ENCODE measurements at places on chromosomes 7 and 10.

DNA sequence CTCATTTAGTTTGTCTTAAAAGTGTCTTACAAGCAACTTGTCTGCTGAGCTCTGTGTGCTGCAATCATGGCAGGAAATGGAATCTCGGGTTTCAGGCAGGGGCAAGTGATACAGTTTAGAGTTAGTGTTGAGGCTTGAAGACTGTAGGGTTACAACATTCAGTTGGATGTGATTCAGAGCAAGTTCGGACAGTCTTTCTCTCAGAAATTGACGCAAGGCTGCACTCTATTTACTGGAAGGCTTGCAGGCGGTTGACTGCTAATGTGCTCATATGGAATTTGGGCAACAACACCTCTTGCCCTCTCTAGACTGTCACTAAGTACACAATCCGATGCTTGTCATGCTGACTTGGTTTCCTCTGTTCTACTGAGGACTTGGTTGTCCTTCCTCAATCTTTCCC, 161.7 kb upstream of the BMPER start:
- no peak for DNase-seq

GRCh38 chr10:43227911-43228782, 38.7 kb downstream of the RASGEF1A start:
- no peak for DNase-seq

DNA sequence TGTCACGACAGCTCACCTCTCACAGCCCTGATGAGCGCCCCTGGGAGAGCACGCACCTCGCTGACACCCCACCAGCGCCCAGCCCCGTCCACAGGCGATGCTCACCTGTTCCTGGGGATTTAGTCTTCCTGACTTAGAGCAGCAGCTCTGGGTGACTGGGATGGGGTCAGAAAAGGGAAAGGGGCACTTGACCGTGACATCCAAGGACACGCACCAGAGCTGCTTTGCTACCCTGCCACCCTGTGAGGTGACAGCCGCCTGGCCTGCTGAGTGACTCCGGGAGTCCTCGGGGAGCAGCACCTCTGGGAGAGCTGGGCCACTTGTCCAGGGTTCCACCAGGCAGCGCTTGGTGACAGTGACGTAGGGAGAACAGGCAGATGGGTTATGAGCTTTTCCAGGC, 148.2 kb downstream of the PRKAG2 start:
- no peak for DNase-seq

- no peak for DNase-seq
Measured at GRCh38 chr10:132545659-132546367, 8.2 kb downstream of the INPP5A start.

DNA sequence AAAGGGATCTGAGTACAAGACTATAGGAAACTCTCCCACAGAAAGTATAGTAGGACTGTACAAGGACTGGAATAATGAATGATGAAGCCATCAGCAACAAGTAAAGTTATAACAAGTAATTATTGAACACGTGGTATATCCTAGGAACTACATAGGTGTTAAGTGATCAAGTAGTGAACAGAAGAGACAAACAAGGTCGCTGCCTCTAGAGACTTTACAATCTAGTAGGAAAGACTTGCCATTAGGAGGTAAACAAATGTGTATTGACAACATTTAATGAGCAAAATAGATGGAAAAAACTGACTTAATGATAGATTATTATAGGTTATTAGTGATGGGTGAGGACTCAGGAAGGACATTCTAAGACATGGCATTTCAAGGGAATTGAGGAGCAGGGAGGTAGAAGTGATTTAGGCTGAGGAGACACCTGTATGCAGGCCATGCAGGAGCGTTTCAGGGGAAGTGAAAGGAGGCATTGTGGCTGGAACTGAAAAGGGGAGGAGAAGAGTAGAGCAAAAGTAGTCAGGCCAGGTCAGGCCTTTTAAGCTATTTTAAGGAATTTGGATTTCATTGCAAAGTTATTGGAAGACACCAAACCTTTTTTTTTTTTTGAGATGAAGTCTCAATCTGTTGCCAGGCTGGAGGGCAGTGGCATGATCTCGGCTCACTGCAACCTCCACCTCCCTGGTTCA, 8.5 kb upstream of the GLCCI1 start:
- DNase-seq, result no peak

DNA sequence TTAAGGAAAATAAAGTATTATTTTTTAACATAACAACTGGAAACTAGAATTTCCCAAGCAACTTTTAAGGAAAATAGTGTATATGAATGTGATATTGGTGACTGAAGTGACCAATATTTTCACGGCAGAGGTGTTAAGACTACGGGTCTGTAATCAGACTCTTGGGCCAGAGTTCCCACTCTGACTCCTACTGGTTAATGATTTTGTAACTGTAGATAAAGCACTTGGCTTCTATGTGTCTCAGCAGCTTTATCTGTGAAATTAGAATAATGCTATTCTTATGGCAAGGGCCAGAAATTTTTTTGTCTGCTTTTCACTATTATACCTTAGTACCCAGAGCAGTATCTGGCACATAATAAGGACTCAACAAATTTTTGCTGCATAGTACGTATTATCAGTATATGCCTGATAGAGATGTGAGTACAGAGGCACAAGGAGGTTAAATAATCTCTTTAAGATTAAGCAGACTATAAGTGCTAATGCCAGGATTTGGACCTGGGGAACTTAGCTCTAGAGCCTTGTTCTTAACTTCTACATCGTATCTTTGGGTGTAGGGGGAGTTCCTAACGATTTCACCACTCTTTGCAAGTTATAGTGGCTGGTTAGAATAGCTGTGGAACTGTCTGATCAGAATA, 186.1 kb upstream of the SLC26A5 start:
- DNase-seq, result no peak

- DNase-seq, result no peak
Measured at GRCh38 chr10:80412486-80412885, 4.1 kb downstream of the PRXL2A start.

- DNase-seq, result no peak
Measured at GRCh38 chr7:36746347-36746746, 22.1 kb upstream of the AOAH start.

GRCh38 chr7:151088856-151089699, 2.8 kb downstream of the AGAP3 start:
- no peak for DNase-seq

DNA sequence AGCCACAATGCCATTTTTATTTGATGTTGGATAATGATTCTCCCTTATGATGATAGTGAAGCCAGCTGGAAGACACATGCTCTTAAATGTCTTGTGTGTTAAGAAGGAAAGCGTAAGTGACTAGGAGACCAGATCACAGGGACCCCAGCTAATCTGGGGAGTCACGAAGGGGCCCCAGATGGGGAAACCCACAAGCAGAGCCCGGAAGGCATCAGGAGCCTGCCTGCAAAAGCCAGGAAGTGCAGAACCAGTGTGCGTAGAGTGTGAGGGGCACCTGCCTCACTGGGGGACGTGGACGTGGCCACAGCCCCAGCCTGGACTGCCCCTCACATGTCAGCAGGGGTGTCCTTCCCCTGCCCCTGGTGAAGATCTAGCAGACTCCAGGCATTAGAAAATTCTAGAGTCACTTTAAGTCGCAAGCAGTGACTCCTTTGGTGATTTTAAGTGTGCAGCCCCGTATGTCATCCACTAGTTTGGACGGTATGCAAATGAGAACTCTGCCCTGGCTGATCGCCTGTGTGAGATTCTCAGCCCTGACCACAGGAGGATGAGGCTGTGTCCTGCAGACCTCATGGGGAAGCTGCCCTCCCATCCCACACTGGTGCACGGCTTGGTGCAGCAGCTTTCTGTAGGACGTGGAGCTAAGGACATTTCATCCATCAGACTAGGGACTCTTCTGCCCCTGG, 243.0 kb downstream of the WDR37 start:
- DNase-seq, result no peak

- no peak for DNase-seq
Measured at GRCh38 chr10:131310551-131311401, 745 bp downstream of the TCERG1L start.

- no peak for DNase-seq
Measured at GRCh38 chr7:35430547-35431153, 176.8 kb upstream of the TBX20 start.

GRCh38 chr10:17781856-17782255, 27.3 kb upstream of the MRC1 start:
- no peak for DNase-seq

DNA sequence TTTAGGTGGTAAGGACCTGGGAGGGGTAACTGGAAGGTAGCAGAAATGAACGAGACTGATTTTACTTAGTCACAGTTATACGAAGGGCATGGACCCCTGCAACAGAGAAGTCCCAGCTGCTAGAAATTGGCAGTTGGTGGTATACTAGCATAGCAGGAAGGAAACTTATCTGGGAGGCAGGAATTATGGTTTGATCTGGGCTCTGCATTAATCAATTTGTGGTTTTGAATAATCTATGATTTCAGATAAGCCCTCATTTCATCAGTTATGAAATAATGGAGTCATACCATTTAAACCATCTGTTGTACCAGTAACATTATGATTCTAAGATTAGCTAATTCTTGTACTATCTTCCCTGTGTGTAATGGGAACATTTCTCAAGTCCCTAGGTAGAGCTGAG, 54.0 kb upstream of the TMEM229A start:
- no peak for DNase-seq

GRCh38 chr10:131979821-131980270, 1.9 kb downstream of the BNIP3 start:
- DNase-seq, result no peak

- no peak for DNase-seq
Measured at GRCh38 chr10:69065406-69066361, 22.2 kb upstream of the SRGN start.

Measured in GM12891 (cell line).